Endothelial cell (in vitro differentiated cells): ENCODE measurements at places on chromosomes 3 and 15.
A peak's percentile ranks its signal among the peaks of the same experiment; 100 is the strongest.

- peaks cover 3% of the 10 kb centered on the region for H3K36me3 ChIP-seq
- DNase-seq = no peak
- no peaks in the 10 kb centered on the region for H3K27me3 ChIP-seq
- no peak overlapping the region for H3K27ac ChIP-seq
- H3K4me3 ChIP-seq = no peak overlapping the region
- no peaks in the 10 kb centered on the region for H3K4me1 ChIP-seq
Observed at GRCh38 chr3:41138601-41139000, 60.7 kb upstream of the CTNNB1 start.

DNA sequence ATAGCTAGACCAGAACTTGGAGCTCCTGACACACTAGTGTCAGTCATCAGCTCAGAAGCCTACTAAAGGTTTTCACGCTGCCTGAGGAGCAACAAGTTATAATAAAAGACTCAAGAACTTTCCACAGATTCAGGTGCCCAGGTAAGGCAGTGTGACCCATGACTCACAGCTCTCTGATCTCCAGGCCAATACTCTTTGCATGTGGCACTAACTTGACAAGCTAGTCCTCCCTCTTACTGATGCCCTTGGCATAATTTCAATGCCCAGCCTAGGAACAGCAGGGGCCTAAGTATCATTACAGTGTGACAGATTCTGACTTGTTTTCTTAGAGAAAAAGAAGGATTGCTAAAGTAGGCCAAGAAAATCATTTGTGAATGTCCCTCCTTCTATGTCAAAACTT is 38.4 kb downstream of the MEIS2 start:
- H3K27ac ChIP-seq = no peak overlapping the region
- DNase-seq = no peak
- peaks cover 9% of the 10 kb centered on the region for H3K4me1 ChIP-seq
- H3K36me3 ChIP-seq = no peaks in the 10 kb centered on the region
- H3K4me3 ChIP-seq = no peak overlapping the region

GRCh38 chr15:71562251-71562650 is 248.1 kb upstream of the NR2E3 start:
- H3K4me3 ChIP-seq = no peak overlapping the region
- no peak overlapping the region for H3K27ac ChIP-seq
- no peaks in the 10 kb centered on the region for H3K27me3 ChIP-seq

DNA sequence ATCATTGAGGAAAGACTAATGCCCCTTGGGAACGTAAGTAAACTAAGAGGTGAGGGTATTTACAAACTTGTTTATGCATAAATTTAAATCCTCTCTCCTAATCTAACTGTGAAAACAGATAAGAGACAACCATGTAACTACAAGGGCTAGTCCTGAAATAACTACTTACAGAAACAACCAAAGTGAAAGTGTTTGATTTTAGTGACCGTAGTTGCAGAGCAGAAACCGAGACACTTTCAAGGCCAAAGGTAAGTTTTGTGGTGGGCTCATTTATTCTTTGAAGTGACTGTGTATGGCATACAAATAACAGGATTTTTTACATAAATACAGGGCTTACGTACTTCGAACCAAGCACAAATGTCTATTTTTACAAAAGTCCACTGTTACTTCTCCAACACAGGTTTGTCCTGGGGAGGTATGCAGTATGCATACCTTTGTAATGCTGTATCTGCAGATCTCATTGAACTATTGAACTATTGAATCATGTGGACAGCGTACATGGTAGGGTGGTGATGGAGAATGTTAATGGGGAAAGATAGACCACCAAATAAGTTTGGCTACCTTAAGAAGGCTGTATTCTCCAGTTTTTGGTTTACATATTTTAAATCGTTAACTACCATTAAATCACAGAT is 99.6 kb upstream of the RBMS3 start:
- no peaks in the 10 kb centered on the region for H3K4me1 ChIP-seq
- H3K27ac ChIP-seq = no peak overlapping the region
- no peaks in the 10 kb centered on the region for H3K36me3 ChIP-seq
- no peak for DNase-seq

GRCh38 chr15:48778331-48778730 is 32.5 kb downstream of the CEP152 start:
- H3K27ac ChIP-seq = no peak overlapping the region
- H3K27me3 ChIP-seq = no peaks in the 10 kb centered on the region
- H3K36me3 ChIP-seq = no peaks in the 10 kb centered on the region
- no peak for DNase-seq
- H3K4me1 ChIP-seq = peaks cover 3% of the 10 kb centered on the region

GRCh38 chr3:19013879-19014278 is 134.4 kb upstream of the KCNH8 start:
- H3K4me1 ChIP-seq = no peaks in the 10 kb centered on the region
- no peak overlapping the region for H3K27ac ChIP-seq
- DNase-seq = no peak
- no peaks in the 10 kb centered on the region for H3K36me3 ChIP-seq
- H3K27me3 ChIP-seq = no peaks in the 10 kb centered on the region
- H3K4me3 ChIP-seq = no peak overlapping the region

GRCh38 chr3:41274944-41275668 is 75.8 kb downstream of the CTNNB1 start:
- no peak overlapping the region for H3K27ac ChIP-seq
- H3K36me3 ChIP-seq = peaks cover 6% of the 10 kb centered on the region
- no peak overlapping the region for H3K4me3 ChIP-seq
- DNase-seq = no peak
- H3K27me3 ChIP-seq = no peaks in the 10 kb centered on the region

- no peaks in the 10 kb centered on the region for H3K36me3 ChIP-seq
- no peaks in the 10 kb centered on the region for H3K4me1 ChIP-seq
- no peaks in the 10 kb centered on the region for H3K27me3 ChIP-seq
Observed at GRCh38 chr15:94293411-94294402, 62.3 kb downstream of the MCTP2 start.

DNA sequence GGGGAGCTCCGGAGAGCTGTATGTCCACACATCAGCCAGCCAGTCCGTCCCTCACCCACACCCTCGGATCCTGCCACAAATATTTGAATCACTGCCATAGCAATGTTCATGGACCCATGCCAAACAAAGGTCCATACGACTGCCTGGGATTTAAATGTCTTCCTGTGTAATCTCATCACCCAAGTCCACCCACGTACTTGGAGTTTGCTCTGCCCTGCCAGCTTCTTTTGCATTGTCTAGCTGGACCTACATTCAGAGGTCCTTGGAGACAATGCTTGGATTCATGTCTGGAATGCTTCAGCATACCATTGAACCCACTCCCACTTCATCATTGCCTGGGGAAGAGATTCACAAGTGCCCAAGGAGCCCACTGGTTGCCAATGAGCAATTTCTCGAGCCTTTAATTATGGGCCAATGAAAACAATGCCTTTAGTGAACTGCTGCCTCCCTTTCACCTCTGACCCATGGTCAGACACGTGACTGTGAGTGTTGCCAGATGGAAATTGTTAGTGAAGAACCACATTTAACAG is 90.4 kb upstream of the PHLDB2 start:
- no peak for DNase-seq
- no peak overlapping the region for H3K27ac ChIP-seq
- no peaks in the 10 kb centered on the region for H3K36me3 ChIP-seq
- peaks cover 9% of the 10 kb centered on the region for H3K4me1 ChIP-seq
- H3K27me3 ChIP-seq = no peaks in the 10 kb centered on the region

- no peaks in the 10 kb centered on the region for H3K36me3 ChIP-seq
- H3K4me3 ChIP-seq = no peak overlapping the region
- H3K27ac ChIP-seq = no peak overlapping the region
- H3K27me3 ChIP-seq = peaks cover 4% of the 10 kb centered on the region
Observed at GRCh38 chr3:39937874-39938273, 128.5 kb downstream of the MYRIP start.

DNA sequence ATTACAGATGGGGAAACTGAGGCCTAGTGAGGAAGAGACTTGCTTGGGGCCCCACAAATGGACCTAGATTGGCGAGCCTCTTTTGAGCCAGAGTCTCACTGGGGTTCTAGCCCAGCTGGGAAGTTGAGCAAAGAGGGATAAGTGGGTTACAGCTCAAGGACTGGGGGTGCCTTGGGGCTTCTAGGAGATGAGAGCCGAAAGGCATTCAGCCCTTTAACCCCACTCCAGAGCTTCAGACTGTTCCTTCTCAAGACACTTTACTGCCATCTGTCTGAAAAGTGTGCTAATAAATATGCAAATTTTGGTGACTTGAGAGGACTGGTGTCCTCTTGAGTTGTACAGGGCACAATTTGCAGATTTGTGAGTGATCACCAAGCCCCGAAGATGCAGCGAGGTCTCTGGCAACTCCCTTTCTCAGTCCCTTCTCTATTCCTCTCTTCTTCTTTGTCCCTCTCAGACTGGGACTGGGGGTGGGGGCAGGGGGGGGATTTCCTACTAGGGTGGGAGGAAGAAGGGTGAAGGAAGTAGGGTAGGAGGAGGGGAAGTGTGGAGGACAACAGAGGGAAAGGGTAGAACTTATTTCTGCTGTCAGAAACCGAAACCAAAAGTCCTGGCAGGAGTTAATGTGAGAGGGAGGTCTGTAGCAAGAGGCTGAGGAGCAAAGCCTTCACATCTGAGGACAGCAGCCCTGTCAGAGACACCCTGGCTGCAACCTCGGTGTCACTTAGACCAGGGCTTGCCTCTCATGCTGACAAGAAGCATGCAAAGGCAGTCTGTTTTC is 16.2 kb upstream of the ANKDD1A start:
- peaks cover 52% of the 10 kb centered on the region for H3K4me1 ChIP-seq
- H3K27me3 ChIP-seq = peaks cover 8% of the 10 kb centered on the region
- H3K4me3 ChIP-seq = peak overlapping the region; percentile 91
- DNase-seq = no peak

DNA sequence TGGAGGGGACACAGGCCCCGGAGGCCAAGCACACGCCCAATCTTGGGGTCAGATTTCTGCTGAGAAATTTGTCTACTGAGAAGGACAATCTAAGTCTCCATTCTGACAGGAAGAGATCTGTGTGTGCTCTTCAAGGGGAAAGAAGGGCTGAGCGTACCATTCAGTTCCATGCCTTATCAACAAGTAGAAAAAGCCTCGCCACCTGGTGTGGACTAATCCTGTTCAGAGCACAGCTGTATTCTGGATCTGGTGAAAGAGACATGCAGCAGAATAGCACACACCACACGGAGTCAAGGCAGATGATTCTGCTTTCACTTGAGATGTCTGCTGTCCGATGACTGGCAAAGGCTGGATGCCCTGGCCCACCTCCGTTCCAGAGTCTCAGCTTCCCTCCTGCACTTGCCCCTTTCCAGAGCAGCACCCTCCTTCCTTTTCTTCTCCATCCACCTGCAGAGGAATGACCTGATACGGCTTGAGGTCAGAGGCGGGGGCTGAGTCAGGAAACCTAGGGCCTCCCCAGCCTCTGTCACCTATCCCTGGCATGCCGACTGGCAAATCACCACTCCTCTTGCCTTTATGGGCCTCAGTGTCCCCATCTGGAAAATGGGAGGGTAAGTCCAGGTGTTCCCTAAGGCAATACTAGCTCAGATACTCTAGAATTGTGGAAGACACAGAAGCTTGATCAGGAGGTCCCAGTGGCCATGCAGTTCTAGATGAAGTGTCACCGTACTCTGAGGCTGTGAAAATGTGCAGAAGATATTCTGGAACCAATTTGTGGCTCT is 36.9 kb upstream of the CTSH start:
- no peak for DNase-seq
- H3K36me3 ChIP-seq = no peaks in the 10 kb centered on the region
- H3K4me1 ChIP-seq = peaks cover 8% of the 10 kb centered on the region
- no peak overlapping the region for H3K4me3 ChIP-seq

- no peaks in the 10 kb centered on the region for H3K4me1 ChIP-seq
- H3K27ac ChIP-seq = no peak overlapping the region
- H3K4me3 ChIP-seq = no peak overlapping the region
- H3K27me3 ChIP-seq = no peaks in the 10 kb centered on the region
- no peak for DNase-seq
- H3K36me3 ChIP-seq = peaks cover 40% of the 10 kb centered on the region
Observed at GRCh38 chr3:124424396-124424795, 305.9 kb upstream of the UMPS start.

DNA sequence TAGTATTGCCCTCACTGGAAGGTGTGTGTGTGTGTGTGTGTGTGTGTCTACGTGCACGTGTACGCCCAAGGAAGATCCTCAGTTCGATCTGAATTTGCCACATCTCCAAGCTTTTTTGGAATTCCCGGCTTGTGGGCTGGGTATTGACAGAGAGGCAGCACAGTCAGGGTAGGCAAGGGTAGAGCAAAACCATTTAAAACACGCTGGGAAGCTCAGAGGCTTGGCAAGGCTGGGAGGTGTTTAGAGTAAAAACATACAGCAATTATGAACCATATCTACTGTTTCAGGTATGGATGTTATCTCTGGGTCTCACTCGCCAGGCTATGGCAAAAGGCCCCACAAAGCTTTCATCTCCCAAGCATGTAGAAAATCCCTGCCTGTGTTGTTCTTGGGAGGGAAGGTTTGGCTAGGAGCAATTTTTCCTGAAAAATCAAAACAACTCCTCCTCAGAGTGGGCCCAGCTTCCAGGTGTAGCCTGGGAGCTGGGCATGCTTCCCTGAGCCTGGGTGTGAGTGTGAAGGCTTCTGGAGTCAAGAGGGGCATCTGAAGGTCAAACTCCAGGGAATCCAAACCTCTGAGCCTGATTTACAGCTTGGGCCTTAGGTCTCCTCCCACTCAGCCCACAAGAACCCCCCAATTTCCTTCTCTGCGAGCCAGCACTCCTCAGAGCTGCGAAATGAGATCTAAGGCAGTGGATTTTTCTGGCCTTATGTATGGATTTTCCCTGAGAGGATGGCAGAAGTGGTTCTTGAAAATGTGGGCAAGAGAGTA is 244.8 kb upstream of the TPRG1 start:
- H3K27me3 ChIP-seq = no peaks in the 10 kb centered on the region
- no peak for DNase-seq
- peaks cover 10% of the 10 kb centered on the region for H3K36me3 ChIP-seq
- no peak overlapping the region for H3K27ac ChIP-seq

DNA sequence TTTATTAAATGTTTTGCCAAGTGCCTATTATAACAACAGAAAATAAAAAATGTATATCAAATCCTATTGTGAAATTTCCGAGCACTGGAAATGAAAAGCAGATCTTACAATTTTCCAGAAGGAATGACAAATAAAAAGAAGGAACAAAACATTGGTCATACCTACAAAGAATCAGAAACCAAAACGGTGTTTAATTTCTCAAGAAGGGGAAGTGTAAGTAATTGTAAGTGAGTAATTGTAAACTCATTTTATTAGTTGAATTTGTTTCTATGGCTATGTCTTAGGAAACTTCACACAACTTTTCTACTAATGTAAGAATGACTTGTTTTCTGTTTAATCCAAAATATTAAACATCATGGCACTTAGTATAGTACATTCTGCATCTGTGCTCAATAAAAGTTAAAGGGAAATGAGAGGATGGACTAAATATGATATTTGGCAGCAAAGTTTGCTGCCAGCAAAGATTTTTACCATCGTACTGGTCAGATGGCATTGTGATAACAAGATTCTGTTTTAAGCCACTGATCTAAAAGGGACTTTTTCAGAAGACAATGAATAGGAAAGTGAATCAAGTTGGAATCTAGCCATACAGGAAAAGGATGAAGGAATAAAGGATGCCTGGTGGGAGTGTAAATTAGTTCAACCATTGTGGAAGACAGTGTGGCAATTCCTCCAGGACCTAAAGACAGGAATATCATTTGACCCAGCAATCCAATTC is 232.4 kb downstream of the NFKBIZ start:
- no peak overlapping the region for H3K4me3 ChIP-seq
- H3K27me3 ChIP-seq = peaks cover 1% of the 10 kb centered on the region
- H3K27ac ChIP-seq = peak overlapping the region; percentile 83
- peaks cover 40% of the 10 kb centered on the region for H3K4me1 ChIP-seq
- H3K36me3 ChIP-seq = no peaks in the 10 kb centered on the region
- DNase-seq = no peak
